ENCODE measurements at places on chromosomes 3 and 15. TPM values are rescaled to one million over a fixed set of nuclear protein-coding genes. Genes with fewer than 3 reads are reported as not detected.
A peak's percentile ranks its signal among the peaks of the same experiment; 100 is the strongest.

EIF4A2 gene
- total RNA-seq, result 417 TPM

C3orf49 gene
- total RNA-seq, result not detected

ALG3 gene
- total RNA-seq, result 54.1 TPM

CRABP1 gene
- total RNA-seq, result 93.0 TPM

THBS1 gene
- 72.1 TPM for total RNA-seq

TRPC1 gene
- total RNA-seq, result 18.6 TPM

SPINT1 gene
- total RNA-seq, result 129 TPM

SEMA5B gene
- 9.4 TPM for total RNA-seq

DNA sequence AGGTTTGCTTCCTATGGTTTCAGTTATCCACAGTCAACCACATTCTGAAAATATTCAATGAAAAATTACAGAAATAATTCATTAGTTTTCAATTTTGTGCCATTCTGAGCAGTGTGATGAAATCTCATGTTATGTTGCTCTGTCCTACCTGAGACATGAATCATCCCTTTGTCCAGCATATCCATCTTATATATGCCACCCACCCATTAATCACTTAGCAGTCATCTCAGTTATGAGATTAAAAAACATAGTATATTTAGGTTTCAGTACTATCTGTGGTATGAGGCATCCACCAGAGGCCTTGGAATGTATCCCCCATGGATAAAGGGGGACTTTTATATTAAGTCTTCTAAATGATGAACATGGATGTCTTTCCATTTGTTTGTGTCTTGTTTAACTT, 64.7 kb upstream of the PROK2 start:
- no peak overlapping the region for H3K27ac ChIP-seq
- no peaks in the 10 kb centered on the region for H3K36me3 ChIP-seq
- H3K27me3 ChIP-seq, result no peaks in the 10 kb centered on the region
- no peak overlapping the region for H3K4me3 ChIP-seq

GRCh38 chr15:70354346-70354905, 256.7 kb upstream of the TLE3 start:
- no peak overlapping the region for H3K27ac ChIP-seq
- DNase-seq, result no peak
- H3K36me3 ChIP-seq, result no peaks in the 10 kb centered on the region

DNA sequence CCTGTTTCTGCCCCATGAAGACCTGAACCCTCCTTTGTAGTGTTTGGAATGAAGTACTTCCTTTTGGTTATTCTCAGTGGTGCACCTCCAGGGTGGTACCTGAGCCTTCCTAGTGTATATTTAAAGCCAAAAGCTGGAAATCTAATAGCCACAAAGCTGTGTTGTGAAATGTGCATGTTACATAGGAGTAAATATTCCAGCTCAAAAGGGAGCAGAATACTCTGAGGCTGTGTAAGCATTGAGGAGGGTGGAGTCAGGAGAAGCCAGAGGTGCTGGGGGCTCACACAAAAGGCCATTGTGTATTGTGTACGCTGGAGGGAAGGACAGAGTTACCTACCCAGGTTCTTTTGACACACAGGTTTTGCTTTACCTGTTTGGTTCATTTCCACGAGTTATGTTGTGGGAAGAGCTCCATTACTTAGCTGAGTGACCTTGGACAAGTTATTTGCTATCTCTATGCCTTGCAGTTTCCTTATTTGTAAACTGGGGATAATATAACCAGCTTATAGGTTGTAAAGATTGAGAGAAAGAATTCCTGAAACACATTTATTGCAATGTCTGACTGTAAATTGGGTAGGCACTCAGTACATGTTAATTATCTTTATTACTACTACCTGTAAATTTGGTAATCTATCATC, 24.7 kb downstream of the GPR171 start:
- no peak overlapping the region for H3K4me3 ChIP-seq
- no peaks in the 10 kb centered on the region for H3K4me1 ChIP-seq
- H3K27ac ChIP-seq, result no peak overlapping the region
- no peaks in the 10 kb centered on the region for H3K27me3 ChIP-seq

- DNase-seq, result no peak
- no peak overlapping the region for H3K4me3 ChIP-seq
- no peak overlapping the region for H3K27ac ChIP-seq
- H3K36me3 ChIP-seq, result peaks cover 2% of the 10 kb centered on the region
- no peaks in the 10 kb centered on the region for H3K4me1 ChIP-seq
Measured at GRCh38 chr3:4740397-4741105, 238.7 kb upstream of the BHLHE40 start.

DNA sequence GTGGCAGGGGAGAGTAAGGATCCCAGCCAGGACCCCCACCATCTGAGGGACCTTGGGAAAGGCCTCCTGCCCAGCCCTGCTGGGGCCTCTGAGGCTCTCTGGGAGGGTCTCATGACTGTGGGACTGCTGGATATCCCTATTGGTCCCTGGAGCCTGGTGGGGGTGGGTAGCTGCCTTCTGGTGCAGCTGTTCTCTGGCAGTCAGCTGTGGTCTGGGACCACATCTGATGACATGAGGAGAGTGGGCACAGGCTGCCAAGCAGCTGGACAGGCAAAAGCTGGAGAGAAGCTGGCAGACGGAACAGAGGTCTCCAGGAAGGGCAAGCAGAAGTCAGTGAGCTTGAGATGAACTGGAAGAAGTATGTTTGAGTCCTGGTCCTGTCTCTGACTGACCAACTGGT, 22.4 kb downstream of the PLEKHO2 start:
- no peak overlapping the region for H3K4me3 ChIP-seq
- H3K4me1 ChIP-seq, result peaks cover 9% of the 10 kb centered on the region
- no peak for DNase-seq
- H3K36me3 ChIP-seq, result peaks cover 15% of the 10 kb centered on the region
- H3K27ac ChIP-seq, result no peak overlapping the region
- H3K27me3 ChIP-seq, result no peaks in the 10 kb centered on the region

DNA sequence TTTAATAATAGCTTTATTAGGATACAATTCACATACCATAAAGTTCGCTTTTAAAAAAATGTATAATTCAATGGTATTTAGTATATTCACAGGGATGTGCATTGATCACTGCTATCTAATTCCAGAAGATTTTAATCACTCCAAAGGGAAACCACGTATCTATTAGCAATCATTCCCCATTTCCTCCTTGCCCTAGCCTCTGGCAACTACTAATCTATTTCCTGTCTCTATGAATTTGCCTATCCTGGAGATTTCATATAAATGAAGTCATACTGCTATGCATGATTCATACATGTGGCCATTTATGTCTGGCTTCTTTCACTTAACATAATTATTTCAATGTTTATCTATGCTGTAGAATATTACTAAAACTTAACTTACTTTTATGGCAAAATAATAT, 32.0 kb upstream of the CASR start:
- no peak overlapping the region for H3K27ac ChIP-seq
- H3K4me1 ChIP-seq, result no peaks in the 10 kb centered on the region
- DNase-seq, result no peak
- no peaks in the 10 kb centered on the region for H3K27me3 ChIP-seq
- H3K4me3 ChIP-seq, result no peak overlapping the region
- no peaks in the 10 kb centered on the region for H3K36me3 ChIP-seq

DNA sequence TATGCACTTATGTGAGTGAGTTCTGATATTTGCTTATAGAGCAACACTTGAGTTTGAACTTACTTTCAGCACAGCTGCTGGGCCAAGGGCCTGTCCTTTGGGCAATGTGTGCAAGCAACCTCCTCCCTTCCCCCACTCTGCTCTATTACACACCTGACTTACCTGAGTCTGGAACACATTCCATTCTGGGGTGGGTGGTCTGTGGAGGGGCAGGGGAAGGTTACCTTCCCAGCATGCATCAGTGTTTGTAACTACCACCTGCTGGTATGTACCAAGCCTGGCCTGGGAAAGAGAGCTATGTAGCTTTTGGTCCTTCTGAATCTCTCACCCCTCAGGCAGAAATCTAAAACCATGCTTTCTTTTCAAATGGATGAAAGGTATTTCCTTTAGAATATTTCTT, 103.0 kb downstream of the ISL2 start:
- H3K27me3 ChIP-seq, result no peaks in the 10 kb centered on the region
- peak; percentile 62 for DNase-seq
- H3K4me3 ChIP-seq, result no peak overlapping the region
- H3K36me3 ChIP-seq, result no peaks in the 10 kb centered on the region
- H3K4me1 ChIP-seq, result peaks cover 4% of the 10 kb centered on the region
- no peak overlapping the region for H3K27ac ChIP-seq

DNA sequence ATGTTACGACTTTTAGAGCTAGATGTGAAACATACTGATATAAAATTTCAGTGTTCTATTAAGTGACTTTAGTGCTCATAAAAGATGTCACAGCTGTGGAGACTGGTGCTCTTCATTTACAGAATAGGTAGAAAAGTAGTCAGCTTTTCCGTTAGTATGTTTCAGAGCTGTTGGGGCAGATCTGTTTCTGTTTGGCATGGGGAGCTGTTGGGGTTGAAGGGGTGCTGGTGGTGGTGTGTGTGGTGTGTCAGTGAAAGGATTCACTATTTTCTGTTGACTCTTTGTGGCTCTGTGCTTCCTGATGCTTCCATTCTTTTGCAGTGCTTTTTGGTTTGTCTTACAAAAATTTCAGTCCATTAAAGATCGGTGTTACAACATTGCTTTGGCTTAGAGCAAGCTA, 3.2 kb downstream of the UBE2E2 start:
- no peak overlapping the region for H3K27ac ChIP-seq
- no peak overlapping the region for H3K4me3 ChIP-seq
- no peak for DNase-seq
- no peaks in the 10 kb centered on the region for H3K4me1 ChIP-seq

GRCh38 chr3:197023998-197024651, 5.5 kb downstream of the MELTF start:
- H3K27me3 ChIP-seq, result no peaks in the 10 kb centered on the region
- no peaks in the 10 kb centered on the region for H3K4me1 ChIP-seq
- H3K36me3 ChIP-seq, result no peaks in the 10 kb centered on the region

GRCh38 chr3:24485511-24485910, 9.1 kb downstream of the THRB start:
- no peaks in the 10 kb centered on the region for H3K4me1 ChIP-seq
- H3K4me3 ChIP-seq, result no peak overlapping the region
- H3K27ac ChIP-seq, result no peak overlapping the region
- DNase-seq, result no peak
- H3K36me3 ChIP-seq, result no peaks in the 10 kb centered on the region

DNA sequence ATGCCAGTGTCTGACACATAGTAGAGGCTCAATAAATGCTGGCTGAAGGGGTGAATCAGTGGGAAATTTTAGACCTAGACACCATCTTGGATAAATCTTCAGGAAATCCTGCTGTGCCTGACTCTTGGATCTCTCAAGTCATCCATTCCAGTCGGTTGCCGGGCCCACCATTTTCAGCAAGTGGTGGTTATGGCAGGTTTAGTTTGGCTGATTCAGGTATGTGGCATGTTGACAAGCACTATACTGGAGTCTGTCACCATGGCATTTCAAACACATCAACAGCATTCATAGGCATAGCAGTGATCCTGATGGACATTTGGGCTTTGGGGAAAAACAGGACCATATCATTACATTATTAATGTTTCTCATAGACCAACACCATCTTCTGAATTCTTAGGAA, 25.7 kb upstream of the APH1B start:
- no peaks in the 10 kb centered on the region for H3K27me3 ChIP-seq
- DNase-seq, result no peak
- no peak overlapping the region for H3K27ac ChIP-seq
- H3K4me3 ChIP-seq, result no peak overlapping the region
- peaks cover 10% of the 10 kb centered on the region for H3K36me3 ChIP-seq
- H3K4me1 ChIP-seq, result no peaks in the 10 kb centered on the region

DNA sequence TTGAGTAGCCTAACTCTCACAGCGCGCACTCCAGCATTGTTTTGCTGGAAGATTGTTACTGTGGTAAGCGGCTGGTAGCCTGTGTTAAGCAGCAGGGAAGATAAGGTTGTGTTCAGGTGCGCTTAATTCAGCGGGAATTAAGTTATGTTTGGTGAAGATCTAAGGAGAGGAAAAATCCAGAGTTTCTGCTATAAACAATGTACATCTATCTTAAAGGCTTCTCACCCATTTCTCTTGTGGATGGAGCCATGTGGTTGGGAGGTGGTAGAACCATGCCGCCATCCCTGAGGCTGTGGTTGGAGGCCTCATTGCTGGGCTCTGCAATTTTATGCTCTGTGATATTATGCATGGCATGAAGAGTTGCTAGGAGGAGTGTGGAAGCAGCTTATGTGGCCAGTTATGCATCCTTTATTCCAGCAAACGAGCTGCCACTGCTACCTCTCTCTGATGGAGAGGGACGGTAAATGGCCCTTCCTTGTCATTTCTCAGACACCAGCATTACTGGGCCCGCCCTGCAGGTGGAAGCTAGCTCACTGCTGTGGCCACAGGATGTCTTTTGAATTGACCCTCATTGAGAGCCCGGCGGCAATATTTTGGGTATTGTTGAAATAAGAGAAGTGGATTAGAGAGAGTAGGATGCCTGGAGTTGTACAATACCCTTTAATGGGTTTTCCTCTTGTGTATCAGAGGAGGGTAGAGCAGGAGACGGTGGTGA, 1.3 kb downstream of the MINAR1 start:
- H3K36me3 ChIP-seq, result no peaks in the 10 kb centered on the region
- H3K27ac ChIP-seq, result no peak overlapping the region
- DNase-seq, result peak; percentile 64
- peaks cover 3% of the 10 kb centered on the region for H3K4me1 ChIP-seq
- peak overlapping the region; percentile 79 for H3K4me3 ChIP-seq
- peaks cover 26% of the 10 kb centered on the region for H3K27me3 ChIP-seq

DNA sequence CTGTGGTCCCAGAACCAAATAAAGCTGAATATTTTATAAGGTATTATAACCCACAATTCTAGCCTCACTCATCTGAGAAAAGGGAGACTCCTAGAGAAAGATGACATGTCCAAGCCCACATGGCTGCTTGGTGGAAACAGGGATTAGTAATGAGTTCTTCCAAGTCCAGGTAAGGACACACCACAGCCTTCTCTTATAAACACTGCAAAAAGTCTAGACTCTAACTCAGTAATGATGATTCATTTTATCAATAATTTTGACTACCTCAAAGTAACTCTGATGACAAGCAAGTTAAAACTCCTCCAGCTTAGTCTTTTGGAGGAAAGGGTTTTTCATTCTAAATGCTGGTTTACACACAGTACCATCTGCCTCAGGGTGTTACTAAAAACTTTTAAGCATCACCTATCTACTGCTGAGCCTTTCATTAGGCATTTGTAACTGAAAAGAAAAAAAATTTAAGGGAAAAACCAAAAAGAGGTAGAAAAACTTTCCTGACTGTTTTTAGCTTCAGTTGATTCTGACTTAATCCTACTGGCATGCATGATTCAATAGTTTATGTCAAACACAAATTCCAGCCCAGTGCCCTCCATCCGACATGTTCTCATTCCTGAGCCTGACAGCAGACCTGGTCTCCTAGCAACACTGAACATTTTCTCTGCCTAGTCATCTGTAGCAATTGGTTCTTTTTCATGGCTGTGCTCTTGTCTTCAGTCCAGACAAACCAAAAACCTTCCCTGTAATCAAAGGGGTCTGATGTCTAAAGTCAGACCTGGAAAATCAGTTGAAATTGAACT, 43.9 kb downstream of the P3H2 start:
- peaks cover 3% of the 10 kb centered on the region for H3K36me3 ChIP-seq
- H3K27me3 ChIP-seq, result no peaks in the 10 kb centered on the region
- no peak overlapping the region for H3K27ac ChIP-seq
- no peaks in the 10 kb centered on the region for H3K4me1 ChIP-seq

GRCh38 chr3:181941250-181941649, 229.5 kb downstream of the SOX2 start:
- no peak for DNase-seq
- no peak overlapping the region for H3K27ac ChIP-seq
- H3K27me3 ChIP-seq, result no peaks in the 10 kb centered on the region
- peaks cover 3% of the 10 kb centered on the region for H3K36me3 ChIP-seq
- no peak overlapping the region for H3K4me3 ChIP-seq
